GM12891 (cell line): ENCODE measurements at places on chromosomes 3 and 15.
A peak's percentile ranks its signal among the peaks of the same experiment; 100 is the strongest.

DNA sequence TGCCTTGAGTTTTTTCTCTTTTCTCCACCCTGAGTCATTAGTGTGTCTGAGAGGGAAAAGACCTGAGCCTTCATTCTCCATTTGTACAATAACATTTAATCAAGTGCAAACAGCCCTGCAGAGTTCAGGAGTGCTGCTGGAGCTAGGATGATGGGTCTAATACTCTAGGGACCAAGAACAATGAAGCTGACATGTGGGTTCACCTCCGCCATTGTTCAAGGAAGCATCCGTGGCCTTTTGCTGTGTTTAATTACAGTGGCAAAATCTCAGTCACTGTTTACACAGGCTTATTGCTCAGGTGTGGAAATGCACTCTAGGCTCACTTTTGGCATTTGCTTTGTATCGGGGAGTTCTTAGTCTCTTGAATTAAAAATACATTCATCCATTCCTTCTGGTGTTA is 259.6 kb downstream of the LRTM1 start:
- DNase-seq, result no peak

DNA sequence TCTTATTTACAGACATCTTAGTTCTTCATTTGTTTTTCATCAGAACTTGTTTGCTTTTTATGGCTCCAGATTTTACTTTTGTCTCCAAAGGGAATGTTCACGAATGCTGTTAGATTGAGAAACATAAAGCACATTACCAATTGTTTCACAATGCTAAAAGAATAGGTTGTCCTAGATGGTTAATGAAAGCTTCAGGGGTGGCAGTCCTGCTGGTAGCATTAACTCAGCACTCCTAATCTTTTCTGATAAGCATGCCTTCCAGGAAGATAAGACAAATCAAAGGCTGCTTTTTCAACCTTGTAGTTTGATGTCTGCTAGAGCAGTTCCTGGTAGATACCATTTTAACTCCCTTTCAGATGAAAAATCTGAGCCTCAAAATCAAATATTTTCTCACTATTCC is 619.4 kb downstream of the PYDC2 start:
- DNase-seq, result no peak

DNA sequence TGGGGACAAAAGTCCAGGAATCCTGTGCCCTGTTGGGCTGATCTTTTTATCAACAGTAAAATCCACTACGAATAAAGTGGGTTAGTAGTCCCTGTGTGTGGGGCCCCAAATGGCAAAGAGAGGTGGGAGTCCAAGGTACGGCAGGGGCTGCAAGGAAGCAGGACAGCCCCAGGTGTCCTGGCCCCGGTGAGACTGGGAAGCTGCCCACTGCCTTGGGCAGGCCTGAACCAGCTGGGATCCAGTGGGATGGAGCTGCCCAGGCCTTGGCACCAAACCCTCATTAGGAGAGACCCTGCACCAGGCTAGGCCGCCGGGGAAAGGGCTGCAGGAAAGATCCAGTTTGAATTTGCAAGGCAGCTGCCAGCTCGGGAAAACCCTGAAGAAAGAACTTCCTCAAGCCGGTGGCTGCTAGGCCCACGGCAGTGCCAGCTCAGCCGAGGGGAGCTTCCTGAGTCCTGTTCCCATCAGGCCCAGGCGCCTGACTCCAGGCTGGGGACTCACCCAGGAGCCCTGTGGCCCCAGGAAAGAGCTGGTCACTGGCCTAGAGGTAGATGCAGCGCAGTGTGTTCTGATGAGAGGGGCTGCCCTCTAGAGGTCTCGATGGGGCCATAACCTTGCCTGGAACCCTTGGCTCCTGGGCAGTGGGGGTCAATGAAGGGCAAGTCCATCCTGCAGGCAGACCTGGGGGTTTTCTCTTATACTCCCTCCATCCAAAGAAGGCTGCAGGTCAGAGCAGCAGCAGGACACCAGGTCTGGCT is 14.4 kb upstream of the GNAI2 start:
- DNase-seq, result no peak

GRCh38 chr15:68209735-68210408 is 4.7 kb upstream of the CALML4 start:
- DNase-seq, result no peak

DNA sequence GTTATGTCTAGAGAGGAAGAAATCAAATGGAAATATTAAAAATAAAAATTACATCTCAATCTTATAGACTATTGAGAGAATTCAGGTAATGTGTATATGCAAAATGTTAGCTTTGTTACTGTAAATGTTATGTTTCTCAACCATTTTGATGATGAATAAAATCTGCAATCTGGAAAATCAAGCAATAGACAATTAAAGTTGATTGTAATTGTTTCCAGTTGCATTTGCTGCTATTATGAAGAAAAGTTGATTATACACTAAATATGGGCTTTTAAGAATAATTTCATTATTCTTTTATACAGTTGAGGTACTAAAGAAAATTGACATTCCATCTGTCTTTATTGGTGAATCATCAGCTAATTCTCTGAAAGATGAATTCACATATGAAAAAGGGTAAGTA is 68.9 kb downstream of the PFN2 start:
- no peak for DNase-seq

DNA sequence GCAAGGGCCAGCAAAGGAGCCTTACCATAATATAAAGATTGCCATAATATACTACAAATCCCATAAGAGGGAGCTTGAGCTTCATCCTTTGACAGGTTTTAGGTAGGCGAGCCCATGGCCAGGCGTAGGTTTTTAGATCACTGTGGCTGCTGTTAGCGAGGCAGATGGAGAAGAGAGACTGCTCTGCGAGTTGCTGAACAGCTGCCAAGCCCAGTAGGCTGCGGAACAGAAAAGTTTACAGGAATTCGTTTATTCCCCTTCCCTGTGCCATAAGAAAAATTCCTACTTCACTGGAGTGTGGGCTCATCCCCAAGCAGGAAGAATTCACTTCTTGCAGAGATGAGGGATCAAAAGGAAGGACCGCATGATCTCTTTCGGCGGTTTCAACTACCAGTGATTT is 30.5 kb downstream of the TMED3 start:
- no peak for DNase-seq

DNA sequence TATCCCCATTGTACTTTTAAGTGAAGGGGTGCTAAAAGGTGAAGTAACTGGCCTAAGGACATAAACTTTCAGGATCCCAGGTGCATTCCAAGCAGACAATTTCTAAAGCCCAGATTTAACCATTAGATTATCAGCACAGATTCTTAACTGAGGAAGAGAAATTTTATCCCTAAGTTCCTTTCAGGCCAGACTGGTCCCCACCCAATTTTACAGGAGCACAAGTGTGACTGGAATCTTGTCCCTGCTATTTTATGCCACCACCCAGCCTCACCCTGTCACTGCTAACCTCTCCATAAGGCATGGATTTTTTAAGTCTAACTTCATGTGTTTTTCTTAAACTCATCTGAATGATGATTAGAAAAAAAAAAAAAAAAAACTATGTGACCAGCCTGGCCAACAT is 37.1 kb upstream of the ATP1B3 start:
- no peak for DNase-seq

- no peak for DNase-seq
These were observed 118.5 kb downstream of the DUT start for GRCh38 chr15:48449734-48450133.

DNA sequence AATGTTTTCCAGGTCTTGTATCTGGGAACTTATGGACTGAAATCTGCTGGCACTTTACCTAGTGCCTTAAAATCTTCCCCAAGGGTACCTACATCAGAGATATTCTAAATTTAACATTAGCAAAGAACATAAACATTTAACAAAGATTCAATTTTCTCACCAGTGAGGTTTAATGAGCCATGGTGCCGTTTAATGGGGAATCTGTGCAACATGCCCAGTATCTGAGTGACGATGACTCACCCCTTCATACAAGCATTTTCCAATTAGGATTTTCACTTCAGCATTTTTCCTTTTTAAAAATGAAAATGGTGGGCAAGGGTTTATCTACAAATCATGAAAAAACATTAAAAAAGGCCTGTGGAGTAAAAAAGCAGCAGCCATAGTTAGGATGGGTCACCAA is 189.4 kb downstream of the SLC9A9 start:
- DNase-seq, result no peak

- DNase-seq, result no peak
These were observed 92.1 kb upstream of the FXR1 start for GRCh38 chr3:180820400-180820799.

GRCh38 chr3:137972396-137972795 is 37.6 kb upstream of the CLDN18 start:
- no peak for DNase-seq

DNA sequence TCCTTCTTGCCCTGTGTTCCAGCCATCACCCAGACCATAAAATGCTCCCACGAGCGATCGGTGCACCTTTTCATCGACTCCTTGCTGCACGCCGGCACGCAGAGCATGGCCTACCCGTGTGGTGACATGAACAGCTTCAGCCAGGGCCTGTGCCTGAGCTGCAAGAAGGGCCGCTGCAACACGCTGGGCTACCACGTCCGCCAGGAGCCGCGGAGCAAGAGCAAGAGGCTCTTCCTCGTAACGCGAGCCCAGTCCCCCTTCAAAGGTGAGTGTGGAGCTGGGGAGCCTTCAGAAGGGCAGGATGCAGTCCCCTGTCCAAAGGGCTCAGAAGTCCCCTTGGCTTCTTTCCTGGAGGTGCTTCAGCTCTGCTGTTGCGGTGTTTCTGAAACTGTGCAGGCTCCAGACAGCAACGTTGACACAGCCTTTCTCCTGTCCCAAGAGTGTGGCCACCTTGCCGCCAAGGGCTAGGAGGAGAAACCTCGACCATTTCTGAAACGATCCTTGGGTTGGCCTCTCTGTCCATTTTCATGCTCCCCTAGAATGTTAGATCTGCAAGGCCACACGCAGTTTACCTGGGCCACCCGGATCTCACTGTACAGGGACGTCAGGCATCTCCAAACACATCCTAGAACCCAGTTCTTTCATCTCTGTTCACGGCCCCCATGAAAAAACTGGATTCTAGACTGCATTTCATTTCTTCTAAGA is 116.7 kb downstream of the LIPC start:
- no peak for DNase-seq

DNA sequence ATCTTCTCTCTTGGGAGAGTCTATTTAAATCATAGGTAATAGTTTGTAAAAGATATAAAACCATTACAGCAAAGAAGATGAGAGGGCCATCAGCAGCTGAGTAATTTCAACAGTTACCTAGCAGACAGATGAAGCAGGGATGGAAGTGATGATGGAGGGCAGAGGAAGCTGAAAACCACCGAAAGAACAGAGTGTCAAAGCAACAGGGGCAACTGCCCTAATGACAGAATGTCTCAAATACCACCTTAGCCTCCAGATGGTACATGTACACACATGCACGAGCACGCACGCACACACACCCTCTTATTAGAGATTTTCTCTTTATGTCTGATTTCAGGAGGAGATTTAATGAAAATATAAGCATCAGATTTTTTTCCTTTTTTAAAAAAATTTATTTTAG is 64.5 kb downstream of the NEDD4 start:
- no peak for DNase-seq

GRCh38 chr3:105950881-105951600 is 82.2 kb upstream of the CBLB start:
- no peak for DNase-seq

DNA sequence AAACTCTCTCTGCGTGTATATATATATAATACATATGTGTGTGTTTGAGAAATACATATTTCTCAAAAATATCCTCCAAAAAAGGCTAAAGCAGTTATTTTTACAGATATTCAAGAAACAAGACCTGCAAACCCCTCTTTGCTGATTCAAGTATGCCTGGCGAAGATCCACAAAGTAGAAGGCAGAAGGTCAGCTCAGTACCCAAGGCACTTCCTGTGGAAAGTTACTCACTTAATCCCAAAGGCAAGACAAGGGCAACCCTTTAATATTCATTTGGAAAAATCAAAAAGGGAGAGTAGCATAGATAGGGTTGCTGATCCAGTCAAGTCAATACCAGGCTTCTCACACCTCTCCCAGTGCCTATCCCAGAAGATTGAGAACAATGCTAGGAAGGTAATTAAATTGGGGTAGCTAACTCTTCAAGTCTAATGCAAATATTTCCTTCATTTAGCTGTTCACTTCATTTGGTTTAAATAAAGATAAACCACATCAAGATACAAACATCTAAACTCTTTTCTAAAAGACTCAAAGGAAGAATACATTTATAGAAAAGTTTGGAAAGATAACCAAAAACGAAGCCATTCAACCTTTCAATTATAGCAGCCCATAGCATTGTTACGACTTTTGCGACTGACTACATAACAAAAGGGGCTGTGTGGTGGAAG is 7.2 kb downstream of the COX17 start:
- DNase-seq, result no peak

DNA sequence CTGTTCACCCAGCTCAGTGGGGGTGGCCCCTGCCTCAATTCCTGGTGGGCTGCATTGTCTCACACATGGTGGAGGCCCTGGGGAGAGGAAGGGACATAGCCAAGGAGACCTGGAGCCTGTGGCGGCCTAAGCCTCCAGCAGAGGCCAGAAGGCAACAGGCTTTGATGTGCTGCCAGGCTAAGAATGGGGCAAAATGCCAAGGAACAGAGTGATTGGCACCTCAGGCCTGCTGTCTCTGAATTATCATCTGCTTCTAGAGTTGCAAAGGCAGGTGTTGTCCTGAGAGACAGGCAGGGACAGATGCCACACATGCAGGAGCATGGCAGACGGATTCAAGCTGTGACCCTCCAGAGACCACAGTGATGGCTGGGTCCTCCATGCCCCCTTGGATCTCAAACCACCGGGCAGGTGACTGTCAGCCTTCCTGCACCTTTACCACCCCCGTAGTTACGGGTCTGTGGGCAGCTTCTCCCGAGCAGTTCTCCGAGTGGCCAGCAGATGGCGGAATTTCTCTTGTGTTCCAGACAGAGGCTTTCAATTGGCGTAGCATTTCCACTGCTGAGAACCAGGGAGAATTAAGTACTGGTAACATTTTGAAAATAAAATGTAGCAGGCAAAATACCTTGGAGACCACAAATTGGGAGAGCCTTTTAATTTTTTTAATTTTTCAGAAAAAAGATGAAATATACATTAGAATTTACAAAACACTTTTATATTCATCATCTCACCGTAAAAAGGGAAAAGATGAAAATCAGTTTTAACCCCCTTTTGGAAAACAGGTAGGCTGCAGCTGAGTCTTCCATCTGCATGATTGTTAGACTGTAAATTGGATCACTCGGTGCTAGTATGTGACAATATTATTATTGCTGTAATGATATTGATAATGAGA is 525.5 kb upstream of the CFAP20DC start:
- DNase-seq, result peak; percentile 59
